ENCODE measurements at places on chromosomes 1 and 21.

DNA sequence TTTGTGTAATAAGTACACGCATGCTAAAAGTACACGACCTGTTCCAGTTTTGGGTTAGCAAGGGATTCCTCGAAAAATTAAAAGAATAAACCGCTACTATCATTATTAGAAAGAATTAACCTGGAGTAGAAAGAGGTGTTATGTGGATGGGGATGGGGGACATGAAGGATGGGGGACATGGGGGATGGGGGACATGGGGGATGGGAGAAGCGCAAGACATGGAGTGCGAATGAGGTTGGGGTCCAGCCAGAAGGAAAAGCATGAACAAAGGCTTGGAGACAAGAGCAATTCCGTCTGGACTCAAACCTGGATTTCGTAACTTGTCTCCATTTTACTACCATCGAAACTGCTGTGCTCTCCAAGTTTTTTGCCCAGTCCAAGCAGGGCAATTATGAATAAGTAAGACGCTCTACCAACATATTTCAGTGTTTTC is 591 bp upstream of the KDM1A start:
- DNase-seq = no peak

DNA sequence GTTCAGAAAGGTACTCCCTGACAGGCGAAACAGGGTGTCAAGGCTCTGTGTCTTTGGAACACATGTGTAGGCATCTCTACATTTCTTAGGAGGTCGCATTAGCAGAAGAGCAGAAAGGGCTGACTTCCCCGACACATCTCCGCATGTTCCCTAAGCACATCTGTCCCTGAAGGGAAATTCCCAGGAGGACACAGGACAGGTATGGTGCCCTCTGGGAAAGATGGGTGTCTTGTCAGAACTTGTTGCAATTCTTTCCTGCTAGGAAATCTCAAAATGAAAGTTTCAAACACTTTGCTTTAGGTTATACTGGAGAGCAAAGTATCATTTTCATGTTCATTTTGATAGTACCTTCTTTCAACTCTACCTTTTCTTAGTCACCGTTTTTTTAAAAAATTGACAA is 2.0 kb downstream of the DSCAM start:
- no peak for DNase-seq

GRCh38 chr1:162347281-162347680 is 29.4 kb downstream of the SPATA46 start:
- no peak for DNase-seq

DNA sequence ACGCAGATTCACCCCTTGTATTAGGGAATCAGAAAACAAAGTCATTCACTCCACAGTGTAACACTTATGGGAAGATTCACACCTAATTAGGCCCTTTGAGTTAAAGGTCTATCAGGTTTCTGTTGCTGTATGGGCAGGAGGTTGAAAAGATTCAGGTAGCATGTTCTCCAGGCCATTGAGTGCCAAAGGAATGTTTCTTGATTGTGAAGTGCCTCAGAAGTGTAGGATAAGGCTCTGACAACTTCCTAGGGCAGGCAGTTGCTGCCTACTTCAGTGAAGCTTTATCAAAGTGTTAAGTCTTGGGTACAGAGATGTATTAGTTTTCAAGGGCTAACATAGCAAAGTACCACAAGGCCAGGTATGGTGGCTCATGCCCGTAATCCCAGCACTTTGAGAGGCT is 48.7 kb upstream of the RGS18 start:
- no peak for DNase-seq

GRCh38 chr21:45341779-45342178 is 54.1 kb upstream of the POFUT2 start:
- no peak for DNase-seq

- no peak for DNase-seq
Measured at GRCh38 chr21:40490408-40490807, 356.6 kb downstream of the DSCAM start.

- DNase-seq = no peak
Measured at GRCh38 chr1:9822897-9823692, 670 bp downstream of the CLSTN1 start.

- DNase-seq = no peak
Measured at GRCh38 chr1:6322161-6322560, 61.3 kb upstream of the GPR153 start.
